ENCODE measurements at places on chromosomes 3 and 15.

DNA sequence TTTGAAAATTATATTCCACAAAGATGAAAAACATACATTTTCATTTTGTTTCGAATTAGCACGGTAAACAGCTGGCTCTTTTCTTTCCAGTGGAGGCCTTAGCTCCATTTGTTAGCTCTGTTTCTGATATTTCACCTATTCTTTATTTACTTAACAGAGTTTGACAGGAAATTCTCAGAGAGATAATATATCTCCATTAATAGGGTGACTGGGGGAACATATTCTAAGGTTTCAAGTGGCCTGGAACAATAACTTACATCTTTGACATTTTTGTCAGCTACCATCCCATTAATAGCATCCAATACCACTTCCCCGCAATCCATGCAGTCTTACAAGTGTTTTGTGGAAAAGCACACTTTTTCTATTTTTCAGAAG is 577.6 kb upstream of the MDFIC2 start:
- no peak for DNase-seq

- DNase-seq = peak; percentile 23
Observed at GRCh38 chr15:82585072-82585471, 44.8 kb upstream of the RPS17 start.

DNA sequence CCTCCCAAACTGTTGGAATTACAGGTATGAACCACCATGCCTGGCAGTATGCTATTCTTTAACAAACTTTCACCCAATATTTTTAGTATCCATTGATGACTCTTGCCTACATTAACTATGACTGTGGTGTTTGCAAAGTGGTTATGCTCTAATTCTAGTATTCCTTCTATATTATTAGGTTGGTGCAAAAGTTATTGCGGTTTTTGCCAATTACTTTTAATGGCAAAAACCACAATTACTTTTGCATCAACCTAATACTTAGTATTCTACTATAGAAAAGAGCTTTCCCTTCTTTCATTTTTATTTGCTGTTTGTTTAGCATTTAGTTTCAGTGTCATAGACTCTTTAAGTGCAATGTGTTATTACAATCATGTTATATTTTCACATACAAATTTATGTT is 760.6 kb downstream of the NR2F2 start:
- no peak for DNase-seq

GRCh38 chr15:37097144-37097919 is 3.0 kb downstream of the MEIS2 start:
- peak; percentile 13 for DNase-seq

- peak; percentile 59 for DNase-seq
Observed at GRCh38 chr3:158106766-158107471, 699 bp upstream of the SHOX2 start.

DNA sequence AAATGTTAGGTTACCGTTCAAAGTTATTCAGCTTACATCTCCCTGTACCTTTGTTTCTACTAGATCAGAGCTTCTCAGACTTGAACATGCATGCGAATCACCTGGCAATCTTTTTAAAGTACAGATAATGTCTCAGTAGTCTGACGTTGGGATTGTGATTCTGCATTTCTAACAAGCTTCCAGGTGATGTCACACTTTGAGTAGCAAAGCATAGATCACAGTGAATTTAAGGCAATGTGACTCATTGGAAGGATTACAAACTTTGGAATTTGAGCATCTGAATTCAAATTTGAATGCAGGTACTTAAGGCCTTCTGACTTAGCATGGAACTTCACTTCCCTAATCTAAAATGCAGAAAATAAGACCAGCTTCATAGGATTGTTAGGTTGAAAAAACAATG is 10.8 kb upstream of the ZMAT3 start:
- DNase-seq = peak; percentile 59

Measured in ELR (cell line).